ENCODE measurements at places on chromosomes 13 and 19. TPM values are rescaled to one million over a fixed set of nuclear protein-coding genes. Genes with fewer than 3 reads are reported as not detected.

The SBSN gene
- total RNA-seq, result not detected

The CLEC17A gene
- not detected for total RNA-seq

The CRB3 gene
- not detected for total RNA-seq

The WDFY2 gene
- 3.9 TPM for total RNA-seq

DNA sequence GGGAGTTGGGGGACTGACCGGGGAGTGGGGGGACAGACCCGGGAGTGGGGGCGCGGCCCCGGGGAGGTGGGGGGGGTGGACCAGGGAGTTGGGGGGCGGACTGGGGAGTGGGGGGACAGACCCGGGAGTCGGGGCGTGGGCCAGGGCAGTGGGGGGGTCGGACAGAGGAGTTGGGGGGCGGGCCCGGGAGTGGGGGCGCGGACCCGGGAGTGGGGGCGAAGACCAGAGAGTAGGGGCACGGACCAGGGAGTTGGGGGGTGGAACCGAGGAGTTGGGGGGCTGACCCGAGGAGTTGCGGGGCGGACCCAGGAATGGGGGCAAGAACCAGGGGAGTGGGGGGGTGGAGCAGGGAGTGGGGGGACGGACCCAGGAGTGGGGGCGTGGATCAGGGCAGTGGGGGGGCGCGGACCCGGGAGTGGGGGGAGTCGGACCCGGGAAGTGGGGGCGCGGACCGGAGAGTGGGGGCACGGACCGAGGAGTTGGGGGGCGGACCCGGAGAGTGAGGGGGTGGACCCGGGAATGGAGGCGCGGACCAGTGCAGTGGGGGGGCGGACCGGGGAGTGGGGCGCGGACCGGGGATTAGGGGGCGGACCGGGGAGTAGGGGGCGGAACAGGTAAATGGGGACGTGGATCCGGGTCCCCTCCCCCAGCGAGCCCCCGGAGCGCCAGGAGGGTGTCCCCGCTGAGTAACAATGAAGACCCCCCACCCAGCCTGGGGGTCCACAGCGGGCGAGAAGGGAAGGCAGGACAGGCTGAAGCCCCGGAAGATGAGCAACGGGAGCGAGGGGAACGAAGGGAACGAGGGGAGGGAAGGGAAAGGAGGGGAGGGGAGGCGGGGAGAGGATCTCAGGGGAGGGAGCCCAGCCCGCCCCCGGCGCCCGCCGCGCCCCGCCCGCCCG is 589 bp downstream of the R3HDM4 start:
- DNase-seq, result no peak

DNA sequence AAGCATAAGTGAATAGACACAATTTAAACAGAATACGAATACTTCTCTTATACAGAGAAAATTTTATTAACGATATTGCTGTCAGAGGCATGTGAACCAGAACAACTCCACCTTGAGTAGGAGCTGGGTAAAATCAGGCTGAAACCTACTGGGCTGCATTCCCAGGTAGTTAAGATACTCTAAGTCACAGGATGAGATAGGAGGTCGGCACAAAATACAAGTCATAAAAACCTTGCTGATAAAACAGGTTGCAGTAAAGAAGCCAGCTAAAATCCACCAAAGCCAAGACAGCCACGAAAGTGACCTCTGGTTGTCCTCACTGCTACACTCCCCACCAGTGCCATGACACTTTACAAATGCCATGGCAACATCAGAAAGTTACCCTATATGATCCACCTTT is 49.2 kb upstream of the TRPC4 start:
- DNase-seq, result no peak

DNA sequence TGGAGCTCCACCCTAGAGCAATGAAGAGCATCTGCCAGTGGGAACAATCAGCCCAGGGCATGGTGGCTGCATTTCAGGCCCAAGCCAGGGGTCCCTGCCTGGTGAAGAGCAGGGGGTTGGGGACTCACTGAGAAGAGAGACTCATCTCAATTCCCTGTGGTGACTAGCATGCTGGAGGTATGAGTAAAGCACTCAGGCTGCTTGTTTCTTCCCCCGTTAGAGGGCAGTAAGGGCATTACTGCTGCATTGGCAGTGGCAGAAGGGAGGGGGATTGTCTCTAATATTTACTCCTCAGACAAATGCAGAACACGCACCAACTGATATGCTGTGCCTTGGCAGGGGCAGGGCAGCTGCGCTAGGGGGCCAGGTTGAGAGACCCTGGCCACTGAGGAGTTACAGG is 329.1 kb downstream of the SLITRK5 start:
- DNase-seq, result no peak

GRCh38 chr19:20078581-20079031 is 806 bp downstream of the ZNF90 start:
- DNase-seq, result peak; percentile 30

DNA sequence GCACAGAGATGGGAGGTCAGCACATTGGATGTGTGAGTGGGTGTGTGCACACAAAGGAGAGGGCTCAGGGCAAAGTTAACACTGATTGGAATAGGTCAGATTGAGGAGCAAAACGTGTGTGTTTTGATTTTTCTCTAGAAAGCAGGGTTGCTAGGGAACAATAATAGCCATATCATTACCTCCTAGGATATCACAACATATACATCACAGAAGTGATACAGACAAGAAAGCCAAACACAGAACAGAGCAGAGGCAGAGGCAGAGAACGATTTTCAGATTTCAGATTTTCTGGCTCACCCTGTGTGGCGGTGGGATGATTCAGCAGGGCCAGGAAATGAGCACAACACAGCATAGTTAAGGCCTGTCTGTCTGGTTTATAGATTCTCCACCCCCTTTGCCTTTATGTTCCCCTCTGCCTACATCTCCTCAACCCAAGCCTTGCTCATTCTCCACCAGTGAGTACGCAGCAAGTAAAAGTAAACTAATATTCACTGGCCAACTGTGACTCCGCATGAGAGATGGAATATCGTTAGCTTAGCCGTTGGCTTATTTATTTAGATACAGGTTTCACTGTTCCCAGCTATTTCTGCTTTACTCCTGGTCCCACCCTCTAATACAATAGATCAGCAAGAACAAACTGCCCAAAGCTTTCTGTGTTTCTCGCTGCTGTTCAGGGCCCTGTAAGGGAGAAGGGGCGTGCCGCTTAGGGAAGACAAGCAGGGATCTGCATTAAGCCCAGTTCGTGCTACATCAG is 182.7 kb upstream of the TSC22D1 start:
- no peak for DNase-seq
